Aorta (tissue), 5 donors: ENCODE measurements at places on chromosomes 11 and 22. TPM values are rescaled to one million over a fixed set of nuclear protein-coding genes. Genes with fewer than 3 reads are reported as not detected.

The NCR3LG1 gene
- 2.9 TPM for total RNA-seq

The TYR gene
- total RNA-seq: not detected

The P2RY2 gene
- 3.9 TPM for total RNA-seq

The C22orf23 gene
- not detected for total RNA-seq

The DRD2 gene
- 0.48 TPM for total RNA-seq

The KBTBD3 gene
- 9.7 TPM for total RNA-seq

The KRTAP5-9 gene
- not detected for total RNA-seq
